ENCODE measurements at places on chromosomes 2 and 18.

DNA sequence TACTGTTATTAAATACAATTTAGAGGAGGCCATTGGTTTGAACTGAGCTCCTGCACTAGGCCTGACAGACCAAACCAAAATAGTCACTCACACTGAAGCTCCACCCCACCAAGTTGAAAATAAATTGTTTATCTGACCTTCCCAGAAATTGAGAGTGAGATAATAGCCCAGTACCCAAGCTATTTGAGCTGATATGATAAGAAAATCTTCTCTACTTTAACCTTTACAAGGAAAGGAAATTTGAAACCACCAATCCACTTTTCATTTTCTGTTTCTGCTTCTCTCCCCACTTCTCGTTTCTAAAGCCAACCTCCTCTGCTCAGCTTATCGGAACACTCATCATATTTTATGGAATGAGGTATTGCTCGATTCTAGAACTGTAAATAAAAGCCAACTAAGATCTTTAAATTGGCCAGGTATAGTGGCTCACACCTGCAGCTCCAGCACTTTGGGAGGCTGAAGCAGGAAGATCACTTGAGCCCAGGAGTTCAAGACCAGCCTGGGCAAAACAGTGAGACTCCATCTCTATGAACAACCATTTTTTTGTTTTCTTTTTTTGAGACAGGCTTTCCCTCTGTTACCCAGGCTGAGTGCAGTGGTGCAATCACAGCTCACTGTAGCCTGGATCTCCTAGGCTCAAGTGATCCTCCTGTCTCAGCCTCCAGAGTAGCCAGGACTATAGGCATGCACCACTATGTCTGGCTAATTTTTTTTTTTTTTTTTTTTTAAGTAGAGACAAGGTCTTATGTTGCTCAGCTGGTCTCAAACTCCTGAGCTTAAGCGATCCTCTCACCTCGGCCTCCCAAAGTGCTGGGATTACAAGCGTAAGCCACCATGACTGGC is 13.3 kb upstream of the GALM start:
- no peak for DNase-seq

DNA sequence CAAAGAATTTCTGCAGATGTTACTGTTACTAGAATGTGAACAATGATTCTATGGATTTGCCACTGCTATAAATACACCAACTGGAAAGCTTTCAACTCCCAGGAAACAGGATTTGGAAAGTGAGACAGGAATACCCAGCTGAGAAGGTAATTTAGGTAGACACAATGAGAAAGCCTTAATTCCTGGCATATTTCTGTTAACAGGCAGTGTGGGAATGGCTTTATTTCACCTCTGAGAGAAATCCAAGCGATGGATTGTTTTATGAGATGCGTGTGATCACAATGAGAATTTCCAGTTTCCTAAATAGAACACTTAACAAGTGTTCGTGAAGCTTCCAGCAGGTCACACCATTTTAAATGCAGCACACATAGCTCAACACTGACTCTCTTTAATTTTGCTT is 133.0 kb downstream of the SLC8A1 start:
- DNase-seq: no peak

DNA sequence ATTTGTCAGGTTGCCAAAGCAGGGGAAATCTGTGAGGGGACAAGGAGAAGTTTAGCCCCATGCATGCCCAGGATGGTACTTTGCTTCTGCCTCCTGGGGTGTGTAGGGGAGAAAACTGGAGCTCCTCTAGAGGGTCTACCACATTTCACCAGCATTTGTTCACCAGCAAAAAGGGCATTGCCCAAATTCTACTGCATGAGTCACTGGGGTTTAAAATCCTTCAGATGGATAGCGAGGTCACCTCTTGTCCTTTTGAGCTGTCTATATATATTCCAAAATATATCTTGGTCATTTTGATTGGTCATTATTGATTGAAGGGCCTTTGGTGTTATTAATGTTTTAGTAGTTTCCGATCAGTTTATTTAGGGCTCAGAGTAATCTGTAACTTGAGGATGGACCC is 18.7 kb downstream of the FHOD3 start:
- no peak for DNase-seq

- DNase-seq: no peak
Measured at GRCh38 chr2:23420091-23420839, 35.3 kb downstream of the KLHL29 start.

- DNase-seq: no peak
Measured at GRCh38 chr2:127636248-127637235, 9.4 kb upstream of the GPR17 start.

DNA sequence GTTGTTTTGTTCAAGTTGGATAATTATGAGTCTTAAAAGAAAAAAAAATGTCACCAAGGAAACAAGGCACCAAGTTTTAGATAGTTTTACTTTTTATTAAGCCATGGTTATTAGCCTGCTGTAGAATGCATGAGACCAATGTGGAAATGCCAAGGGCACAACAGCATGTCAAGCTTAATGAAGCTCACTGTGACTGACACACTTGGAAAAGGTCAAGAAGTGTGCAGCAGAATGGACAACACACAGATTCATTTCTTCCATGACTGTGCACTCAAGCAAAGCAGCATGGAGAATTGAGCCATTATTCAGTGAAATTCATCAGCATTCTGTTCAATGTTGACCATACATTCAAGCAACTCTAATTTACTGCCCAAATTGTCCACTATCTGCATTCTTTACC is 23.6 kb downstream of the SPHKAP start:
- no peak for DNase-seq

DNA sequence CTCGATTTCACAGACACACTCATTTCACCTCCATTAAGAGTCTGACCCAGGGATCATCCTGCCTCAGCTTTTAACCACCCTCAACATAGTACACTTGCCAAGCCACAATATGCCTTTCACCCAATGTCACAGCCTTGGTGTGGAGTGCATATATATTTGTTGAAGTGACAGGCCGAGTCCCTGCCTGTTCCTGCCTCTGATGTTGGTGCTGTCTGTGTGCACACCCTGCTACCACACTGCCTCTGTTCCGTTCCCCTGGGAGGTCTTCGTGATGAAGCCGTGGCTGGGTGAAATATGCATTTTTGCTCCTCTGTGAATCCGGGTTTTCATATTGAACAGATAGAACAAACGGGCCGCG is 90.3 kb downstream of the RNF144A start:
- no peak for DNase-seq

DNA sequence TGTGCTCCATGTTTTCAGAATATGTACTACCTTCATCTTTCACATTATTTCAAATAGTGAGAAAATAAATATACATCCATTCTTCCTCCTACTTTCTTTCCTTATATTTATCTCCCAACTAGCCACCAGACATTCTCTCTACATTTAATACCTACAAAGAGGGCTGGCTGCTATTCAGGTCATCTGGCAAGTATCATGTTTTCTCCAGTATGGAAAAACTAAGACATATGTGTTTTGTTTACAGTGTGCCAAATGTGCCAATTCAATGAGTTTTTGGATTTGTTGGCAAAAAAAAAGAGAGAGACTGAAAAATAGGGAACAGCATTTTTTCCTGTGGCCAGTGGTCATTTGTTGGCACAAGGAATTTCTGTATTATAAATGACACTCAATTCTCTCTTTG is 1207.3 kb downstream of the DPP10 start:
- no peak for DNase-seq

DNA sequence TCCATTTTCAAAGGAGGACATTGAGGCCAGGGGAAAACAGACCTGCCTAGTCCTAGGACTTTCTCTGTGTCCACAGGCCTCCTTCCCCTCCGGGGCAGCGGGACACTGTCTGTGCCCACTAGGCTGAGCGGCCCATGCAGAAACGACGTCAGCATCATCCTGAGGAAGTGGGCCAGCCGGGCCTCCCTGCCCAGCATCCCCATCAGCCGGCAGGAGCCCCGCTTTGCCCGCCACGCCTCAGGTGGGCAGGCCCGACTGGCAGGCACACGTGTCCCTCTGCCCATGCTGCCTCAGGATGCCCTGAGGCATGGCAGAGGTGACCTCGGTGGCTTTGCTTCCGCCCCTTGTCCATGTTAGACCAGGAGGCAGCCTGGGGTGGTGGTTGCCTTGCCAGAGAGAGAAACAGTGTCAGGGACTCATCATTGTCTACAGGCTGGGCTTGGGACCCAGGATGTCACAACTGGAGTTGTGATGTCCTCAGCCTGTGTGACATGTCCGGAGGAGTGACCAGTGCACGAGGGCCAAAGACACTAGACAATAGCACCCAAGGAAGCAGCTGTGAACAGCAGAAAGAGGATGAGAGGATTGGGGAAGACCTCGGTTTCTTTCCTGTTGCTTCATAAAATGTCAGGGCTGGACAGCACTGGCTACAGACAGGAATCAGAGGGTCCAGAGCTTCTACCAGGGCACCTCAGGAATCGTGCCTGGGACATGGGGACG is 36.8 kb downstream of the TOGARAM2 start:
- DNase-seq: no peak

DNA sequence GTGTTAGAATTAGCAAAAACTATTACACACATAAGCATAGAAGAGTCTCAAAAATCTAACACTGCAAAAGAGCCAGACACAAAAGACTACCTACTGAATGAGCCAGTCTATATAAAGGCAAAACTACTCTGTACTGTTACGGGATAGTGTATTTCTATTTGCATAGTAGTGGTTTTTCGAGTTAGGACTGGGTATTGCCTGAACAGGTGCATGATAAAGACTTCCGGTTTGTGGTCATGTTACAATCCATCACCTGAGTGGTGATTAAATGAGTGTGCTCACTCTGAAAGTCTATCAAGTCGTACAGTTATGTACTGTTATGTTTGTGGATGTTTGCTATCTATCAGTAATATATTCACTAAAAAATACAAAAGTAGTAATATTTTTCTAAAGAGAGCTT is 523.3 kb upstream of the SYT4 start:
- DNase-seq: no peak

- DNase-seq: no peak
Measured at GRCh38 chr2:8477552-8478470, 204.0 kb upstream of the ID2 start.

GRCh38 chr18:51153659-51154371 is 43.7 kb downstream of the MEX3C start:
- DNase-seq: peak; percentile 30

DNA sequence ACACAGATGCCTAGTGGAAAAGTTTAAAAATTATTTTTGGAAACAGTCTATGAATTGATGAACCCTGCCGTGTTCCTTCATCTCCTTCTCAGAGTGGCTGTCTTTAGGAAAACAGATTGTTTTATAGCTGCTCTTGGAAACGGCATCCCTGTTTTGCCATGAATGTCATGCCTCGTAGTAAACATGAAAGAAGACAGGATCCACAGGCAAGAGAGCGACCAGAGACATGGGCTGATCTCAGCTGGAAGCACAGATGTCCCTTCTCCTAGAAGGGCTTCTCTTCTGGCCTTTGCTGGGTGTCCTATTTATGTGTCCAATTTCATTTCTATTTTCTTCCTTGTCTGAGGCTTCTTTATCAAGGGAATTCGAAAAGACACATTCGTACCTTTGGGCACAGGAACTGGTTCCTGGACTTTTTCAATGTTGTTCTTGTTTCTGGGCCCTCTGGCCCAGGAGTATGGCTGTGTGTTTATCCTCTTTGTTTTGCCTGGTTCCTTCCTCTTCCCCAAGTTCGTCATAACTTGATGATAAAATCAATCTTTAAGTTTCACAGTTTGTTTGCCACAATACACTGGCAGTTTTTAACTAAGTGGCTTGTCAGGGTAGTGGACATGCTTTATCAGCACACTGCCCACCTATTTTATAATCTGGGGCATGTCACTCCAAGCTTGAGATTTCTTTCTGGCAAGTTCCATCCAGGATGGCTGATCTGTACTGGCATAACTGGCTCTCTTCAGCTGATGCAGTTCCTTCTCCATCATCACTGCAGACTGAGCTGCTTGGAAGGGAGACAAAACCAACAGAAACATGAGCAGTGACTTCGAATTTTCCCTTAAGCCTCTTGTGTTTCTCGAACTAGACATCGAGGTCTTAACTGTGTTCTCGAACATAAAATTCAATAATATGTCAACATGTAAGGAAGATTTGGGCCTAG is 63.2 kb upstream of the MGAT4A start:
- no peak for DNase-seq

- DNase-seq: no peak
Measured at GRCh38 chr2:125041846-125042245, 1016.8 kb downstream of the CNTNAP5 start.

GRCh38 chr18:45588376-45589355 is 26.6 kb upstream of the SLC14A2 start:
- no peak for DNase-seq

DNA sequence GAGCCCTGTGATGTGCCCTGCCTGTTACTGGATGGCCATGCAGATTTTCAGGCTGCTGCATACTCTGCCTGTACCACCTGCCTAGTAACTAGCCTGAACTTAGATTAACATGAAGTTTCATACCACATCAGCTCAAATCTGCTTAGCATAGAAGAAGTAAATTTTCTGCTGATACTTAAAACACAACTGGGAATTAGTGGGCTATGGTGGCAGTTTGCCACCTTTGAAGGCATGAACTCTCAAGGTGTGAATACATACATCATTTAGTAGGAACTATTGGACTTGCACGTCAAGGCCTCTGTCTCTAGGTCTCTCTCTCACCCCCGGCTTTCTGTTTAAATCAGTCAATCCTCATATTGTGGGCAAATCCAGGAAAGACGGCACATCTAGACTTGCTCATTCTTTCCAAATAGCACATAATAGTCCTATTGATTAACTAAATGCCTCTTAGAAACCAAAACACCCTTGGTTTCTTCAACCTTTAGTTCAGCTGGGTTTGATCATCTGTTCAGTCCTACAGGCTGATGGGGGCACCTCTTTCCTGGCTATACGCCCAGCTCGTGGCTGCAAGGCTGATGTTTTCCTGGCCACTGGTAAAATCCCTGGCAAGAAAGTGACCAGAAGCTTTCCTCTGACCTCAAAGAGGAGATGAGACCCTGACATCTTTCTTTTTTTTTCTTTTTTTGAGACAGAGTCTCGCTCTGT is 58.4 kb downstream of the ALPK2 start:
- no peak for DNase-seq

Data from stimulated activated CD8-positive, alpha-beta memory T cell treated with anti-CD3 and anti-CD28 coated beads, Interleukin-4, amount 100 ng/mL, for 1 hour (primary cell).